ENCODE measurements at places on chromosomes 7 and 10.

GRCh38 chr7:12210179-12211053, 678 bp upstream of the TMEM106B start:
- peak; percentile 33 for DNase-seq

- no peak for DNase-seq
Measured at GRCh38 chr10:130751851-130752250, 559.7 kb downstream of the TCERG1L start.

- DNase-seq = no peak
Measured at GRCh38 chr7:124072603-124073309, 39.9 kb upstream of the TMEM229A start.

GRCh38 chr10:35306852-35307251, 29.5 kb upstream of the CCNY start:
- DNase-seq = no peak

DNA sequence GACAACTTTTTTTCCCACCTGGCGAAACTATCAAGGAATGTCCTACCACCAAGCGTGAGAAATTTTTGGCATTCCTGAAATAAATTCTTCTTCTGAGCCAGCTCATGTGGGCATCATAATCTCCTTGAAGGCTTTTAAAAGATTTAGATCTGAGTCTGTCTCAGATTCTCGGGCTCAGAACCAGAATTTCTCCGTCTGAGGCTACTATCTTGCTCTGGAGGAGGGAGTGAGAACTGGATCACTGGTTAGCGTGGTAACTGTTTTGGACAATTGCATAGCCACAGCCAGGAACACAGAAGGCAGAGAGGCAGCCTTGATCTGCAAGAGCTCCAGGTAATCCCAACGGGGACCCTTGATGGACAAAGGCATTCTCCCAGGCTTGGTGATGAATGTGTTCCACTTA, 1.0 kb upstream of the PLAC9 start:
- DNase-seq = no peak

DNA sequence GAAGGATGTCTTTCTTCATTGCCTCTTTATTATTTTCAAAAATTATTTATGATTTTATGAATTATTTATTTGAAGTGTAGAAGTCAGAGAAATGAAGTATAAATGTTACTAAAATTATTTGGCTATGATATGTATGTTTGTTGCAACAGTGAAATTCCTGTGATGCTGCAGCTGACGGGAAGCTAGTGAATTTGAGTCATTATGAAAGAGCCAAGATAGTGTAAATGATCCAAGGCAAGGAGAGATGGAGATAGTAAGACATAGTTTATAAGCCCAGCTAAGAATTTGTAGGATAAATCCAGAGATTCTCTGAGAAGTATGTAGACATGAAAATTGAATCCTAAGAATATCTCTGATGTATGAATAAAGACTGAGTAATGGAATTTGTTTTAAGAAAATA, 30.8 kb downstream of the CASD1 start:
- no peak for DNase-seq

GRCh38 chr7:138645284-138645683, 55.9 kb downstream of the SVOPL start:
- no peak for DNase-seq

DNA sequence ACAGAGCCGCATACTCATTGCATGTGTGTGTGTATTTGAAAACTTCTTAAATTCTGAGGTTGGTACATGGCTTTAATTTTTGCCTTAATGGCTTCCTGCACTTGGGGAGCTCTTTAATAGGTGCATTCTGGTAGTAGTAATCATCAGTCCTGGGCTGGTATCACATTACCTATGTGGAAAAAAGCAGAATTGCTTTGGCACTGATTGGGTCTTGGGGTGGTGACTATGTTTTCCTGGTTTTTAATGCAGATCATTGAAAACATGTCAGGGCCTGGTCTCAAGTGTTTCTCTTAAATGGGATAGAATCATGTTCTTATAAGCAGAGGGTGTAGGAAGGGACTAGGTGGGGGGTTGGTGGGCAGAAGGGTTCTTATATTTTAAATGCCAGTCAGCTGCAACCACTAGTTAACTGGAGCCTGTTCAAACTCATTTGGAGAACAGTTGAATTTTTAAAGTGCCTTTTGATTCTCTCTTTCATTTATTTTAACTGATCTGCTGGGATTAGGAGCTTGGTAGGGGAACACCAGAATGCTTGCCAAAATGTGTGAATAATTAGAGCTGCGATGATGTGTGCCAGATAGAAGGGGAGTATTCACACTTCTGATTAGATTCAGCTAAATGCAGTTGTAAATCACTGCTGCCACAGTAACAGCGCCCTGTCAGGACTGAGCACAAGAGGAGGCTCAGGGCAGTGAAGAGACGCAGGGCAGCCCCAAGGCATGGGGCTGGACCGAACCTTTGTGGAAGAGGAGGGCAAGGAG, 633.5 kb upstream of the GALNT17 start:
- peak; percentile 87 for DNase-seq

- DNase-seq = no peak
Measured at GRCh38 chr7:1011297-1012003, 28.5 kb downstream of the CYP2W1 start.

DNA sequence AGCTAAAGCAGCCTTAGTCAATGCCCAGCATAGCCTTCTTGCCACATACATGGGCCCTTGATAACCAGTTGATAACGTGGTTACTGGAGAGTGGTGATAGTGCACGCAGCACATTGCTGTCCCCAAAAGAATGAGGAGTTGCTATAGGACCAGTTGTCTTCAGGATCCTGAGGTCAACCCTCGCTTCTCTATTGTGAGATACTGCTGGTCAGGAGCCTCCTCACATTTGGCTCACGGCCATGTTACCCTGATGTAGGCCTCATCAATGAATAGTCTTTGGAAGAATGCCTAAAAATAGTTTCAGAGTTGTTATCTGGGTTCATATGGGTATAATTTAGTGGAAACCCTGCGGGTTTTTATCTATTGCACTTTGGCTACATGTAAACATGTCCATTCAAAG, 230.7 kb downstream of the VTI1A start:
- DNase-seq = no peak

GRCh38 chr10:132385389-132385667, 11.7 kb upstream of the PWWP2B start:
- no peak for DNase-seq

- DNase-seq = no peak
Measured at GRCh38 chr7:107232568-107233090, 63.8 kb downstream of the HBP1 start.

DNA sequence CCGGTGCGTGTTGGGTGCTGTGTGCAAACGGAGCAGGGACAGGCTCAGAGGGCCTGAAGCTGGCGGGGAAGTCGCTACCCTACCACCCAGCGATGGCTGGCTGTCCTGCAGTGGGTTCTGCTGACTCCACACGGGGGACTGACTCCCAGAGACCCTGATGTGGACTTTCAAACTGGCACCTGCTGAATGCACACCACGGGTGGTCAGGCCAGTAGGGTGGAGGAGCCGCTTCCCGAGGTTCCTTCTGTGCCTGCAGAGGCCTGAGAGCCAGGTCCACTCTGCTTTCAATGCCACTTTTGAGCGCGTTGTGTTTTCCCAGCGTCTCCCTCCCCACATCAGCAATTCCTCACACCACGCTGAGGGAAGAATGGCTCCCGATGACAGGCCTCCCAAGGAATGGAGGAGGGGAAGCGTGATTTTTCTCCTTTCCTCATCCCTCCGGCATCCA, 135.3 kb downstream of the ADARB2 start:
- DNase-seq = no peak

DNA sequence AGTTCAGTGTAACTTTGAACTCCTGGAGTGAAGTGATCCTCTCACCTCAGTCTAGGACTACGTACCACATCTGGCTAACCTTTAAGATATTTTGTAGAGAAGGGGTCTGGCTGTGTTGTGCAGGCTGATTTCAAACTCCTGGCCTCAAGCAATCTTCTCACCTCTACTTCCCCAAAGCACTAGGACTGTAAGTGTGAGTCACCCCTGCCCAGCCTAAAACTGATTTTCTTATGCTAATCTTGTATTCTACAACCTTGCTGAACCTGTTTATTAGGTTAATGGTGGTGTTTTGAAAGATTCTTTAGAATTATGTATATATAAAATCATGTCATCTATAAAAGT, 58.0 kb downstream of the LCOR start:
- DNase-seq = no peak

DNA sequence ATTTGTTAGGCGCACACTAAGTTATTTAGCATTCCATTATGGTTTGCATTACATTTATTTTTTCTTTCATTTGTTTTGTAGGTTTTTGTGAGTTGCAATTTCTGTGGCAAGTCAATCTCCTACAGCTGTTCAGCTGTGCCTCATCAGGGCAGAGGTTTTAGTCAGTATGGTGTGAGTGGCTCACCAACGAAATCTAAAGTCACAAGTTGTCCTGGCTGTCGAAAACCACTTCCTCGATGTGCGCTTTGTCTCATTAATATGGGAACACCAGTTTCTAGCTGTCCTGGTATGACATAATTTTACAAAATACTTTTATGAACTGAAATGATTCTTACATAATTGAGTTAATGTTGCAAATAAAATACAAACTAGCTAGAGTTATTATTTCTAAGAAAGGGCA, 29.5 kb downstream of the MIOS start:
- no peak for DNase-seq

DNA sequence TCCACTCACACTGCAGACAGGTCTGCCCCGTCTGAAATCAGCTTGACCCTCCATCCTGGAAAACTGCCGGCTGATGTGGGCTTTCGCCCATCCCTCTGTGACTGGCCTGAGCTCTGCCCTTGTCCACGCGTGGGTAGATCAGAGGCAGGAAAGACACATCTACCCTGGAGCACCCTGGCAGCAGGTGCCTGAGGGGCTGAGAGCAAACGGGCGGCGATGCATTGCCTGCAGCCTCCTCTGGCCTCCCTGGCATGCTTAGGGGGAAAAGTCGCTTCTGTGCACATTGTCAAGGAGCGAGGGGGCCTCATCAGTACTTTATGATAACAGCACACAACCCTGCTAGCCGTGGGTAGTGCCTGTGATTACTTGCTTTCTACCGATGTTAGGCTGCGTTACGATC, 109.4 kb downstream of the ADARB2 start:
- no peak for DNase-seq

DNA sequence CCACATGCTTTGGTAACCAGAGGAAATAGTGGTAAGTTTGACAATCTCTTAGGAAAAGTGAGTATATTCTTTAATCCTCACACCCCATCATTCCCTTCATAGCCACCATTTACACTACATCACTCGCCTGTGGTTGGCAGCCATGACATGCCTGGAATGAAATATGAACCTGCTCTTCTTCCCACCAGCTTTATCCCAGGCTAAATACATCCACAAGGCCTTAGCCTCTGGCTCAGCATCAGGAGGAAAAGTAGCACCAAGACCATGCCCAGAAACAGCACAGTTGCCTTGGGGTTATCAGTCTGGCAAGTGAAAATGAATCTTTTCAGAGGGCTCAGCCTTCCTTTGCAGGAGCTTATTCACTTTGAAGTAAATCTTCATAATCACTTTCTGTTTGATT, 40.3 kb downstream of the SGCE start:
- no peak for DNase-seq

DNA sequence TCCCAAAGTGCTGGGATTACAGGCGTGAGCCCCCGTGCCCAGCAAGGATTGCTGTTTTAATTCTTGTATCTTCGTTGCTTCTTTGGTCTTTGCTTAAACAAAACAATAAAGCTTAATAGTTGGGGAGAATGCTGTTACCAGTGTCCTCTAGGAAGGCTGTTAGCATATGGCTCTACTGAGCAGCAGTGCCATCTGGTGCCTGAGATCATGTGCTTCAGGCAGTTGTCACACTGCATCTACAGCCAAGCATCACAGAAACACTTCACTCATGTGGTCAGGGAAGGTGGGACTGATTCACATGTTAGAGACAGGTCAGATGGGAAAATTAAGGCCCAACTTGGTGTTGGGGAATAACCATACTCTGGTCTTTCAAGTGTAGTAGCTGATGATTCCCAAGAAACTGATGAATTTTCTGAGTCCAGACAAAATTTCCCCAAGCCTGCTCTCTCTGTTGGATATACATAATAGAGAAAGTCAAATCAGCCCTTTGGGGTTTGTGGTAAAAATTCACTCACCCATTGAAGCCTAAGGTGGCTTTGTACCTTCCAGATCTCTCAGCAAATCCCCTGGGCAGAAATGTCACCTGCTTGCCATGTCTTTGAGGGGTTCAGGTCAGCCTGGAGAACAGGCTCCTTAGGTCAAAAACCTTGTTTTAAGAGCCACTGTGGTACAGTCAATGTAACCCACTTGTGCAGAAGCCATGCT, 28.4 kb downstream of the UBE2D4 start:
- peak; percentile 72 for DNase-seq

- DNase-seq = no peak
Measured at GRCh38 chr7:130982651-130983050, 248.6 kb upstream of the KLF14 start.

DNA sequence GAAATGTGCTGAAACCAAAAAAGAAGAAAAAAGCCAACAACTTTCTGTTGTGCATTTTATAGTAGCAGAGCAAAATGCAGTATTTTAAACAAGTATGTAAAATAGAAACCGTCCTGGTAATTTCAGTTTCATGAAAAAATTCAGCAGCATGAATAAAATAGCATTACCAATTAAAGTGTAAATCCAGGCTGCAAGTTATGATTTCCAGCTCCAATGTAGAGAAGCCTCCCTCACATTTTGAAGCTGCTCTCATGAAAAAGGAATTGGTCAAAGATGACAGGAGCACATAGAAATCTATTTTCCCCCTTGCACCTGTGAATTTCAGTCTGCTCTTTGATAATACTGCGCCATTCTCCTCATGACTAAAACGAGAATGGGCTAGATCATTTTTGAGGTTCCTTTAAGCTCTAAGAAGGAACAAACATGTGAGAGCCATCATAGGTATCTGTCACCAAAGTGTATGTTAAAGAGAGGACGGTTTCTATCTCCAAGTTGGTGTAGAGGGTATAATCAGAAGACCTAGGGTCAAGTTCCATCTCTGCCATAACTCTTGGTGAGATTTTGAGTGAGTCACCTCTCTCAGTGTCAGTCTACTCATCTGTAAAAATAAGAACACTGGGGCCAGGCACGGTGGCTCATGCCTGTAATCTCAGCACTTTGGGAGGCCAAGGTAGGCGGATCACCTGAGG, 107.5 kb downstream of the MTPAP start:
- no peak for DNase-seq

DNA sequence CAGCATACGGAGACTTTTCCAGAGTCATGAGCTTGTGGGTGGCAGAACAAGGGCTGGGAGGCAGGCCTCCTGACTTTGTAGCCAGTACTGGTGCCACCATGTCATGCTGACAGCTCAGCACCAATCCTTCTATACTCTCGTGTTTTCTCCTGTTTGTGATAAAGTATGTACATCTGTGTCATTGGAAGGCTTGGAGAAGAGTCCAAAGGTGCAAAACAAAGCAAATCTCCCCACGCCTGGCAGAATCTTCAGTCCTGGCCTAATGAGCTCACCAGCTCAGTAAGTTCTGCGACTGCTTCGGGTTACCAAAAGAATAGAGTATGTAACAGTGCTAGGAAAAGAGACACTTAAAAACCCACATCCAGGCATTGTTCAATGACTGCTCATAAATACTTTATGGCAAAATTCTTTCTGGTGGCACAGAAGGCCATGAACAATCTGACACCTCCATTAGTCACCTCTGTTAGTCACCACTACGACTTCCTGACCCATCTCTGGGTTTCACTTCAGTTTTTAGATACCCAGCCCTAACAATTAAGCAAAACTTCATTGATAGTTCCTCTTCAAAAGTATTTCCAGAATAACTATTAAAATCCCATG, 24.5 kb downstream of the STEAP1 start:
- no peak for DNase-seq

GRCh38 chr10:127945341-127945758, 38.4 kb downstream of the PTPRE start:
- DNase-seq = no peak
